ENCODE measurements at places on chromosomes 4 and X.

DNA sequence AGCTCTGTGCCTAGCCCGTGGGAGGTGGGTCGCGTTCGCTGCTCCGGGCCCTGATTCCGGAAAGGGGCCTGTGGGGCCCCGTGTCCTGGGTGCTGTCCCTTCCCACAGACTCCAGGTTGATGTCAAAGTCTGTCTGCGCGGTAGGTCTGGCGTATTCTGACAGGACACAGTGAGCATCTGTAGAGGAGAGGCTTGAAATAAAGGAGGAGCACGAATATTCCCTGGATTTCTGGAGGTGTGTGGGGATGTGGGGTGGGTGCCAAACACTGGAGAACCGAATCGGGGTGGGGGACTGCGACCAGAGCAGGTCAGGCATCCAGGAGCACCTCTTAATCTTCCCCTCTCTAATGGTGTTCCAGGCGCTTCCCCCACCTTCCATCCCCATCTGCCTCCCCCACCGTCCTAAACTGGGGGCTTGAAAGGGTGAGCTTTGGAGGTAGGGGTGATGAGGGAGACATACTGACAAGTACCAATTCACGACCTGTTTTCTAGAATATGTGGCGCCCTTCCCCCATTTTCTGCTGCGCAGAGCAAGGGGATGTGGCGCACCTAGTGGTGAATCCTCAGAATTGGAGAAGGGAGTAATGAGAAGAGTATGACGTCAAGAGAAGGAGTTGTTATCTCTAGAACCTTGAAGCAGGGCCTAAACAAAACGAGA, 877 bp downstream of the GPRASP1 start:
- H3K27ac ChIP-seq: peak overlapping the region; percentile 90
- peak; percentile 28 for DNase-seq
- H3K27me3 ChIP-seq: no peaks in the 10 kb centered on the region
- H3K4me1 ChIP-seq: peaks cover 13% of the 10 kb centered on the region
- peaks cover 11% of the 10 kb centered on the region for H3K36me3 ChIP-seq

GRCh38 chrX:55451990-55452832, at the start of gene MAGEH1:
TSS of gene MAGEH1 (plus strand) at chrX:55452127. CDS start at chrX:55452375, 248 bp downstream.
- DNase-seq: peak; percentile 64
- H3K4me1 ChIP-seq: peaks cover 12% of the 10 kb centered on the region
- H3K36me3 ChIP-seq: peaks cover 4% of the 10 kb centered on the region
- peak within 1 kb of the TSS; percentile 94 for H3K27ac ChIP-seq
- H3K27me3 ChIP-seq: no peaks in the 10 kb centered on the region

GRCh38 chr4:121034017-121034416, 38.3 kb downstream of the NDNF start:
- no peak overlapping the region for H3K27ac ChIP-seq
- no peaks in the 10 kb centered on the region for H3K4me1 ChIP-seq
- H3K36me3 ChIP-seq: no peaks in the 10 kb centered on the region
- H3K27me3 ChIP-seq: no peaks in the 10 kb centered on the region
- H3K4me3 ChIP-seq: no peak overlapping the region

GRCh38 chr4:150938417-150938816, 76.7 kb downstream of the LRBA start:
- H3K4me3 ChIP-seq: no peak overlapping the region
- no peak for DNase-seq
- H3K27ac ChIP-seq: no peak overlapping the region
- no peaks in the 10 kb centered on the region for H3K27me3 ChIP-seq
- peaks cover 24% of the 10 kb centered on the region for H3K4me1 ChIP-seq

DNA sequence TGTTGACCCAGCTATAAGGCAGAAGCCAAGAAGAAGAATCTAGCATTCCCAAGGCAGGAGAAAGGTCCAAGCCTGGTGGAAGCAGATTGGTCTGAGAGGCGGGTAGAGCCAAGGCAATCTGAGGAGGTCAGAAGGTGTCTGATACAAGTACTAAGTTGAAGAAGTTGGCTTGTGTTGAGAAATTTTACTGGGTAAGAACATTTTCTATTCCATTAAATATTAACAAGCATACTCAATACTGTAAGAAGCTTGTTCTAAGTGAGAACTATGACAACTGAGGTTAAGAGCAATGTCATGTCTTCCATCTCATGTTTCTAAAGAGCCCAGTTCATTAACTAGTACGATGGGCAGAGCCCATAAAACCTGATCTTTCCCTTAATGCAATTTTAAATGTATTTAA, 75.0 kb downstream of the FAM13A start:
- H3K36me3 ChIP-seq: no peaks in the 10 kb centered on the region
- no peak for DNase-seq
- H3K27ac ChIP-seq: no peak overlapping the region

DNA sequence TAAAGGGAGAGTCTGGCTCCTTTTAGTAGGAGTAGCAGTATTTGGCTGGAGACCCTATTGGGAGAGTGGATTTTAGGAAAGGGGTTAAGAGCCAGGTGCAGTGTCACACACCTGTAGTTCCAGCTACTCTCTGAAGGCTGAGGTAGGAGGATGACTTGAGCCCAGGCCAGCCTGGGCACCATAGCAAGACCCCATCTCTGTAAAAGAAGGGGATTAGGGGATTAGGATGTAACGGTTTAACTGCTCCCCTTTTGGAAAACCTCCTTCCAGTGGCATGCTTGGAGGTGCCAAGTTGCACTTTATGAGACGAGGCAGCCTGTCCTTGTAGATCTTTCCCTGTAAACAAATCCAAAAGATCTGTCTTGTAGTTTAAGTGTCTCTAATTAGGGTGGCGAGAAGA, 140.0 kb downstream of the KLHL8 start:
- peak overlapping the region; percentile 37 for H3K27ac ChIP-seq
- H3K4me1 ChIP-seq: peaks cover 31% of the 10 kb centered on the region
- no peaks in the 10 kb centered on the region for H3K27me3 ChIP-seq
- DNase-seq: no peak
- peaks cover 13% of the 10 kb centered on the region for H3K36me3 ChIP-seq

DNA sequence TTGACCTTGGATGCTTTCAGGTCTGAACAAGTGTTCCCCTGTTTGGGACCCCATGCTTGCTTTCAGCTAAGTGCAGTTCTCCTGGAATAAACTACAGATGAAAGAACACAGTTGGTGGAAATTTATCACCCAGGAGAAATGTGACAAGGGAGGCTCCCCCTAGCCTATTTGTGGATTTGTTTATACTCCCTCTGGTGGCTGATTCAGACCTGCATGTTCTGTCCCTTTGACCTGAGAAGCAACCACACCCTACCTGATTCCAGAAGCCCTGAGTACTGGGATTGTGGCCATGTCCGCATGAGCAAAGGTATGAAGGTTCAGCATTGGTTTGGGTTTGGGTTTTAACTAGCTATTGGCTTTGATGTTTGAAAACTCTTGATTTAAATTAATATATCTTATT, 440.9 kb downstream of the MID1IP1 start:
- no peak overlapping the region for H3K4me3 ChIP-seq
- H3K27me3 ChIP-seq: no peaks in the 10 kb centered on the region
- H3K36me3 ChIP-seq: no peaks in the 10 kb centered on the region

DNA sequence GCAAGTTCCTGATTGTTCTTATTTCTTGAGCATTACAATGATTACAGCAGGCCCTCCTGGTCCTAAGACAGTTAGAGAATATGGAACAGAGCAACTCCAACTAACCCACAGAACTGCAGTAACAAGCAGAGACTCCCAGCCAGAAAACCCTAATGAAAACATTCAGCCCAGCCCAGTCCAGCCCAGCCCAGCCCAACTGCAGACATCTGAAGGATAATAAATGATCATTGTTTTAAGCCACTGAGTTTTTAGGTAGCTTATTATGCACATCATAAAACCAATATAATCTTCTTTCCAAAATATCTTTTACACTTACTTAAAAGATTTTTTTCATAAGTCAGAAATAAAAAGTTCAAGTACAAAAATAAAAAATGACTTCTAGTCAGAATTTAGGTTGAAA, 51.3 kb downstream of the SPOCK3 start:
- H3K4me3 ChIP-seq: no peak overlapping the region
- no peak for DNase-seq
- H3K36me3 ChIP-seq: peaks cover 3% of the 10 kb centered on the region

GRCh38 chr4:107577743-107578142, 142.3 kb downstream of the PAPSS1 start:
- no peak overlapping the region for H3K4me3 ChIP-seq
- H3K36me3 ChIP-seq: no peaks in the 10 kb centered on the region
- no peak overlapping the region for H3K27ac ChIP-seq
- H3K27me3 ChIP-seq: peaks cover 25% of the 10 kb centered on the region
- no peaks in the 10 kb centered on the region for H3K4me1 ChIP-seq

GRCh38 chr4:4941751-4942150, 77.5 kb downstream of the CYTL1 start:
- peak overlapping the region; percentile 46 for H3K27ac ChIP-seq
- no peaks in the 10 kb centered on the region for H3K27me3 ChIP-seq
- DNase-seq: no peak
- peaks cover 20% of the 10 kb centered on the region for H3K4me1 ChIP-seq
- H3K4me3 ChIP-seq: no peak overlapping the region

- no peak overlapping the region for H3K27ac ChIP-seq
- H3K4me3 ChIP-seq: no peak overlapping the region
- no peaks in the 10 kb centered on the region for H3K4me1 ChIP-seq
- DNase-seq: no peak
Observed at GRCh38 chrX:38402118-38402517, 49.7 kb downstream of the OTC start.

DNA sequence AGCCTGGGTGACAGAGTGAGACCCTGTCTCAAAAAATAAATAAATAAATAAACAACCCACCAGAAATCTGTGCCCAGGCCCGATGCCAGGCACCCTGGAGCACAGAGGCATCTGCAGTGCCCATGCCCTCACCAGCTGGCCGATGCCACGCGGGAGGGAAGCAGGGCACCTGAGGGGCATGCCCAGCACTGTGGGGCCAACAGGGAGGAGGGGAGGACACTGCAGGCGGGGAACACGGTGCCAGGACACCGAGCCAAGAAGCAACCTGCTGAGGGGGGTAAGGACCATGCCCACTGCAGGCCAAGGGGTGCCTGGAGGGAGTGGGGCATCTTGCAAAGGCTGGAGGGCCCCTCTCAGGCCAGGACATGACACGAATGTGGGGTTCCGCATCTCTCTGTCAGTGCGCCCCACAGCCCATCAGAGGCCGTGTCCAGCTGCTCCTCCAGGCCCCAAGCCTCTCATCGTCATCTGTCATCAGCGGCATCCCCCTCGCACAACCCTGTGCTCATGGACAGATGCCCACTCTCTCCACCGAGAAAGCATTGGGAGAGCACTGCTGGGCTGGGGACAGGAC, 13.3 kb upstream of the DUSP9 start:
- H3K27me3 ChIP-seq: no peaks in the 10 kb centered on the region
- H3K36me3 ChIP-seq: no peaks in the 10 kb centered on the region
- H3K4me1 ChIP-seq: no peaks in the 10 kb centered on the region
- H3K4me3 ChIP-seq: no peak overlapping the region

DNA sequence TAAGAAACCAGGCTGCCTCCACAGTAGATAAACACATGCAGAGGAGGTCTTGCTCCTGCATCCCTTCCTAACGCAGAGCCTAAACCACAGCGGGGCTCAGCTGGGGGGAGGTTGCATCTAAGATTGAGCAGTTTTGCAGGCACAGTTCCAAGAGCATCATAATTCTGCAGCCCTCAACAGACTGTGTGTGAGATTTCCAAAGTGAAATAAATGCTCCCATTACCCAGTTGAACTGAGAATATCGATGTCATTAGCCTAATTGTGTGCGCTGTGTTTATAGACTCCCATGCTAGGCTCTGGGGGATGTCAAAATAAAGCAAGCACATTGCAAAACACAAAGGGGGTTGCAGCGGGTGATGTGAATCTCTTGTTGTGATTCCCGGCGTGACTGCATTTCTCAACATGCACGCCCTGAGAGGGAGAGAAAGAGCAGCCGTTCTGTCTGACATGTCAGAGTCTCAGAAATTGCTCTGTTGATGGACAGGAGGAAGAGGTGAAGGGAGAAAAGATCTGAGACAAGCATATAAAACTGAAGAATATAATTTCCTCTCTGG, 150.0 kb upstream of the PSAPL1 start:
- no peak overlapping the region for H3K4me3 ChIP-seq
- no peak overlapping the region for H3K27ac ChIP-seq
- H3K4me1 ChIP-seq: no peaks in the 10 kb centered on the region
- no peak for DNase-seq

DNA sequence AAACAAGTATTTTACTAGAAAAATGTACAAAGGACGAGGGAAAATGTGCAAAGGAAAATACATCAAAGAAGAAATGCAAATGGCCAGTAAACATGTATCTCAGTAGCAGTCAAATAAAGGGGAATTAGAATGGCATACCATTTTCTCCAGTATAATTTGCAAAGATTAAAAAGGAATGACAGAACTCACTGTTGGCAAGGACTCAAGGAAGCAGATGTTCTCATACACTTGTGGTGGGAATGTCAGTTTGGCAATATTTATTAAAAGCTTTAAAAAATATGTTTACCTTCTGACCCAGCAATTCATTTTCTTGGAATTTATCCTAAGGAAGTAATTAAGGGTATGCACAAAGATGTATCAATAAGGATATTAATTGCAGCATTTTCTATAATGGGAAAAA, 7.6 kb downstream of the CLCN5 start:
- no peaks in the 10 kb centered on the region for H3K4me1 ChIP-seq
- no peak overlapping the region for H3K4me3 ChIP-seq

- H3K4me1 ChIP-seq: peaks cover 4% of the 10 kb centered on the region
- peaks cover 50% of the 10 kb centered on the region for H3K27me3 ChIP-seq
- H3K27ac ChIP-seq: no peak overlapping the region
- no peaks in the 10 kb centered on the region for H3K36me3 ChIP-seq
Observed at GRCh38 chr4:24980064-24980690, 50.6 kb downstream of the LGI2 start.

DNA sequence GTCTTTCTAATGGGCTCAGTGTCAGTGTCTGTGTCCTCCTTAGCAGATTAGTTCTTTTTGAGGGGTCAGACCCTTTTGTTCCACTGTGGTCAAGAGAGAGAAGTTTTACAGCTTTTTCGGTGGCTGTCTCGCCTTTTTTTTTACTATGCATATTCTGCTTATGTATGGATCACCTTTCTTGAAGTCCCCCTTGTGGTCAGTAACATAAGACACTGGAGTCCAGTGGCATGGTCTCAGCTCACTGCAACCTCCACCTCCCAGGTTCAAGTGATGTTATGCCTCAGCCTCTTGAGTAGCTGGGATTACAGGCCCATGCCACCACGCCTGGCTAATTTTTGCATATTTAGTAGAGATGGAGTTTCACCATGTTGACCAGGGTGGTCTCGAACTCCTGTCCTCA, 54.0 kb upstream of the PGRMC2 start:
- H3K36me3 ChIP-seq: no peaks in the 10 kb centered on the region
- no peak for DNase-seq
- no peaks in the 10 kb centered on the region for H3K27me3 ChIP-seq
- H3K4me3 ChIP-seq: no peak overlapping the region
- no peaks in the 10 kb centered on the region for H3K4me1 ChIP-seq

GRCh38 chr4:81499840-81500239, 28.1 kb upstream of the RASGEF1B start:
- H3K36me3 ChIP-seq: no peaks in the 10 kb centered on the region
- no peak overlapping the region for H3K4me3 ChIP-seq
- H3K27ac ChIP-seq: no peak overlapping the region
- no peaks in the 10 kb centered on the region for H3K27me3 ChIP-seq
- no peak for DNase-seq

- H3K27ac ChIP-seq: no peak overlapping the region
- no peak overlapping the region for H3K4me3 ChIP-seq
- H3K4me1 ChIP-seq: no peaks in the 10 kb centered on the region
- no peak for DNase-seq
Observed at GRCh38 chr4:24686866-24687692, 102.7 kb upstream of the DHX15 start.

GRCh38 chr4:14920759-14921320, 81.4 kb upstream of the CPEB2 start:
- H3K4me3 ChIP-seq: no peak overlapping the region
- peaks cover 5% of the 10 kb centered on the region for H3K27me3 ChIP-seq
- peaks cover 3% of the 10 kb centered on the region for H3K36me3 ChIP-seq

GRCh38 chr4:121668368-121669162, 28.2 kb downstream of the ANXA5 start:
- H3K4me3 ChIP-seq: no peak overlapping the region
- H3K27me3 ChIP-seq: no peaks in the 10 kb centered on the region
- H3K4me1 ChIP-seq: no peaks in the 10 kb centered on the region
- H3K36me3 ChIP-seq: peaks cover 53% of the 10 kb centered on the region
- H3K27ac ChIP-seq: no peak overlapping the region
